ENCODE measurements at places on chromosomes 13 and 19.

GRCh38 chr19:30431591-30431990, 59.4 kb downstream of the ZNF536 start:
- DNase-seq: no peak

GRCh38 chr13:78054157-78054556, 135.5 kb upstream of the EDNRB start:
- DNase-seq: no peak

GRCh38 chr13:95150555-95150954, 150.7 kb downstream of the ABCC4 start:
- DNase-seq: no peak

- DNase-seq: no peak
These were observed 17.6 kb downstream of the RANBP3 start for GRCh38 chr19:5960005-5961001.

GRCh38 chr19:34142440-34142839, 29.9 kb upstream of the LSM14A start:
- DNase-seq: no peak

- DNase-seq: no peak
These were observed 1525.0 kb upstream of the MIR17HG start for GRCh38 chr13:89822467-89822866.

Data from stimulated activated CD8-positive, alpha-beta memory T cell treated with anti-CD3 and anti-CD28 coated beads, Interleukin-7, amount 100 ng/mL, for 1 hour (primary cell).